ENCODE measurements at places on chromosomes 2 and 18. TPM values are rescaled to one million over a fixed set of nuclear protein-coding genes. Genes with fewer than 3 reads are reported as not detected.

Gene FAM124B
- 0.57 TPM for total RNA-seq

Gene C2orf68
- 16.9 TPM for total RNA-seq

Gene OR6B3
- not detected for total RNA-seq

Gene TCF23
- total RNA-seq, result not detected

Gene YES1
- total RNA-seq, result 35.3 TPM

Gene SCN2A
- total RNA-seq, result 0.42 TPM

Gene ZCCHC2
- total RNA-seq, result 18.7 TPM

Gene B3GNT7
- 2.2 TPM for total RNA-seq

Gene CBLN2
- total RNA-seq, result not detected

Gene ELOA2
- total RNA-seq, result not detected

Gene ATP6V1C2
- 0.31 TPM for total RNA-seq

Gene ALPG
- not detected for total RNA-seq

Gene MLPH
- 0.28 TPM for total RNA-seq

Data from adrenal gland (tissue), 19 donors.